Large intestine (tissue), 12 donors: ENCODE measurements at places on chromosomes 4 and X.

DNA sequence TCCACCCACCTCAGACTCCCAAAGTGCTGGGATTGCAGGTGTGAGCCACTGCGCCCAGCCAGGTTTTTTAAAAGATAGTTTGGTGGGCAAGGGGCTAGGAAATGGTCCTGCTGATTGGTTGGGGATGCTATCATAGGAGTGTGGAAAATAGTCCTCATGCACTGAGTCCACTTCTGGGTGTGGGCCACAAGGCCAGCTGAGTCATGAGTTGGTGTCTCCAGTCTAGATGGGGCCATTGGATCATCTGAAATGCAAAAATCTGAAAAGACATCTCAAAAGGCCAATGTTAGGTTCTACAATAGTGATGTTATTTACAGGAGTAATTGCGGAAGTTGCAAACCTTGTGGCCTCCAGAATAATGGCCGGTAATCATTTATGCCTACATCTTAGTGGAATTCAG lies 221.1 kb downstream of the ZNF674 start:
- H3K36me3 ChIP-seq: no peaks in the 10 kb centered on the region
- DNase-seq: no peak
- peaks cover 53% of the 10 kb centered on the region for H3K4me1 ChIP-seq
- H3K27ac ChIP-seq: no peak overlapping the region

- H3K4me1 ChIP-seq: no peaks in the 10 kb centered on the region
- DNase-seq: peak; percentile 18
- no peak overlapping the region for H3K27ac ChIP-seq
Observed at GRCh38 chr4:161419822-161420221, 744.0 kb downstream of the FSTL5 start.

DNA sequence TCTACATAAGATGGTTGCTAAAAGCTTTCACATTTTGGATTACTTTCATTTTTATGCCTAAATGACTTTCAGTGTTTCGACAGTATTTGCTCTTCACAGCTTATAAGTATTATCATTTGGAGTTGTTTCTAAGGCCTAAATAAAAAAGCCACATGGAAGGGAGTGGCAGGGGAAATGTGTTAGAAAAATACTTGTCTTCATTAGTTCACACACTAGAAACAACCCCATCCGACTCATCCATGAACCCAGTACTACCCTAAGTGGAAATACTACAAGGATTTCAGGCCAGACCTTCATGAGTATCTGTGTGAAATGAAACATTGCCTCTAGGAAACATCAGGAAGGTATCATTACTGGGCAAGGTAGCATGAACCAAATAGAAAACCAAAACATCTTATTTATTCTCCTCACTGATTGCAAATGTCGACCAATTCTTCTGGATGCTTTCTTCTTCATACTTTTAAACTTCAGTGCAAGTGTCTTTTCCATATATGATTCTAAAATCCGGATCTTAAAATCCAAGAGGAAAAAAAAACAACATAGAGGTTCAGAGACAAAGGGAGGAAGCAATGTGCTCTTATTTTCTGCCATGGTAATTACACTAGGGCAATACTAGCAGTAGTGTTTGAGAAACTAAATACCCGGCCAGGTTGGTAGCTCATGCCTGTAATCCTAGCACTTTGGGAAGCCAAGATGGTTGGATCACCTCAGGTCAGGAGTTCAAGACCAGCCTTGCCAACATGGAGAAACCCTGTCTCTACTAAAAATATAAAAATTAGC lies 349.4 kb downstream of the ARHGAP24 start:
- DNase-seq: no peak
- H3K4me3 ChIP-seq: no peak overlapping the region
- peaks cover 23% of the 10 kb centered on the region for H3K4me1 ChIP-seq
- no peaks in the 10 kb centered on the region for H3K27me3 ChIP-seq
- H3K27ac ChIP-seq: no peak overlapping the region

GRCh38 chrX:17459008-17459611 lies 84.1 kb downstream of the NHS start:
- H3K27ac ChIP-seq: no peak overlapping the region
- no peaks in the 10 kb centered on the region for H3K4me1 ChIP-seq
- no peaks in the 10 kb centered on the region for H3K27me3 ChIP-seq
- no peak overlapping the region for H3K4me3 ChIP-seq

DNA sequence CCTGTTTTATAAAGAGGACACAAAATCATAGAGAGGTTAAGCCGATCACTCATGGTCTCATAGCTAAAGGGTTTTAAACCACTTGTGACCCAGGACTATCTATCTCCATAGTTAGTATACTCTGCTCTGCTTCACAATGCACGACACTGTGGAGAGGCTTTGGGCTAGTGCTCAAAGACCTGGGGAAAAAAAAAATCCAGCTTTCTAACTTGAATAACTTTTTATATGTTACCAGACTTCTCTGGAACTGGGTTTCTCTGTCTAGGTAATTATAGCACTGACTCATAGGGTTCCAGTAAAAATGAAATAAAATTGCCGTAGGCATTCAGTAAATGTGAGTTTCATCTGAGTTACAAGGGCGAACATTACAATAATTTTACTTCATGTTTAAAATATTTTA lies 273.7 kb upstream of the TECRL start:
- no peaks in the 10 kb centered on the region for H3K27me3 ChIP-seq
- DNase-seq: no peak
- no peaks in the 10 kb centered on the region for H3K4me1 ChIP-seq
- H3K4me3 ChIP-seq: no peak overlapping the region
- no peak overlapping the region for H3K27ac ChIP-seq
- H3K36me3 ChIP-seq: no peaks in the 10 kb centered on the region

DNA sequence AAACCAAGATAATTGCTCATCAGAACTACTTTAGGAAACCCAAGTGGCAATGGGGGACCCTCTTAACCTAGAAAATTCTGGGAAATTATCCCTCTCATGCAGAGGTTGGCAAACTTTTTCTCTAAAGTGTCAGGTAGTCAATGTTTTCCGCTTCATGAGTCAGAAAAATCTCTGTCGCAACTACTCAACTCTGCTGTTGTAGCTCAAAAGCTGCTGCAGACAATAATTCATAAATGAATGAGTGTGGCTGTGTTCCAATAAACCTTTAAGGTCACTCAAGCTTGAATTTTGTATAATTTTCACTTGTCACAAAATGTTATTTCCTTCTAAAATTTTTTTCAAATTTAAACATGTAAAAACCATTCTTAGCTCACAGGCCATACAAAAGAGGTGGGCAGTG lies 193.4 kb upstream of the MID1 start:
- H3K27ac ChIP-seq: no peak overlapping the region
- no peak for DNase-seq
- no peaks in the 10 kb centered on the region for H3K36me3 ChIP-seq
- no peak overlapping the region for H3K4me3 ChIP-seq

GRCh38 chr4:108342325-108342970 lies 173.7 kb upstream of the LEF1 start:
- H3K27ac ChIP-seq: no peak overlapping the region
- no peak for DNase-seq
- no peaks in the 10 kb centered on the region for H3K27me3 ChIP-seq

GRCh38 chr4:80462621-80463091 lies 127.1 kb downstream of the CFAP299 start:
- no peak for DNase-seq
- no peaks in the 10 kb centered on the region for H3K4me1 ChIP-seq
- H3K27me3 ChIP-seq: no peaks in the 10 kb centered on the region
- no peak overlapping the region for H3K4me3 ChIP-seq
- H3K27ac ChIP-seq: no peak overlapping the region

DNA sequence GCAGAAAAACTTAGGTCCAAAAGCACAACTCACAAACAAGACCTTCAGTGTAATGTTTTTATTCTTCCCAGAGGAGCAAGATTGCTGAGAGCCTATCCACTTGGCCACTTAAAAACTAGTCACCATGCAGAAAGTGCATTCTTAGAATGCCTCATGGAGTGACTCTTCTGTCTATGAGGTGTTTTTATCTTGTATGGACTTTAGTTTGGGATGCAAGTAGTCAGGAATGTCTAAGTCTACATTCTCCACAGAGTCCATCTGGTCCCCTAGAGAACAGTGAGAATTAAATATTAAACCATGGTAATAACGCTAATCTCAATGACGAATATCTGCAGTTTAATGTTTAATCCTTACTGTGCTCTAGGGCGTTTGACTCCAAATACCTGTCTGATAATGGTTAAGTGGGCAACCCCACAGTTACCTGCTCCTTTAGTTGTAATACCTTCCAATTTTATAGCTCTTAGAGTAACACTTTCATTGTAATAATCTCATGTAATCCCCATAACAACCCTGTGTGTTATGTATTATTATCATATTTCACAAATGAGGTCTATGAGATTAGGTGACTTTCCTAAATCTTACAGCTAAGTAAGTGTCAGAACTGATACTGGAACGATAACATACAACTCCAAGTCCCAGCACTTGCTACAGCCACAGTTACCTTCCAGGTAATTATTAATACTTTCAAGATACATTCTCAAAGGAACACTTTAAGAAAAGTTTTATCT lies 235.6 kb upstream of the JADE1 start:
- H3K36me3 ChIP-seq: no peaks in the 10 kb centered on the region
- H3K4me1 ChIP-seq: peaks cover 35% of the 10 kb centered on the region
- peak overlapping the region; percentile 84 for H3K27ac ChIP-seq

DNA sequence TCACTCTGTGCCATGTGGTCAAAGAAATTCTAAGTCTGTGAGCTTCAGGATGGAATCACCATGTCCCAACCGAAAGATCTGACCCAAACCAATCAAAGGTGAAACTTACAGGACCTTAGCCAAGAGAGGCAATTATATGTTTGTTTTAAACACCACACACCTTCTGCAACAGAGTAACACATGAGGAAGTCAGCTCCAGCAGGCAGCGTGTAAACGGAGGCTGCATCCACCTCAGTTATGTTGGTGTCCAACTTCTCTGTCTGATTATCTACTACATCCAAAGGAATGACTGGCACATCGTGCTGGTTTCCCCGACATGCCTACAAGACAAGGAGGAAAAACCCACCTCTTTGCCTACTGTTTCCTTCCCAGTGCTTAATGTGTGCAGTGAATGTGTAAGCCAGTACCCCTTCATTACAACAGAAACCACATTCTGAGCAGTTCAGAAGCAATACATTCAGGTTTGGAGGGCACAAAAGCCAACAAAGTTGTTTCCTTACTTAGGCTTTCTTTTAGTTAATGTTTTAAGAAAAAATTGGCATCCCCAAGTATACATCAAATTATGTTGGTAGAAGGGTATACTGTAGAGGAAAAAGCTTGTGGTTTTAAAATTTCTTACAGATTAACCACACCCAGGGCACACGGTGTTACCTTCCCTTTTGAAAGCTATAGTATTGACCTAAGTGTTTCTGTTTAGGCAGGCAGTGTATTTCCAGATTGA lies 12.4 kb downstream of the CASP6 start:
- no peak overlapping the region for H3K27ac ChIP-seq
- no peaks in the 10 kb centered on the region for H3K27me3 ChIP-seq
- no peaks in the 10 kb centered on the region for H3K4me1 ChIP-seq
- peaks cover 67% of the 10 kb centered on the region for H3K36me3 ChIP-seq
- DNase-seq: no peak

DNA sequence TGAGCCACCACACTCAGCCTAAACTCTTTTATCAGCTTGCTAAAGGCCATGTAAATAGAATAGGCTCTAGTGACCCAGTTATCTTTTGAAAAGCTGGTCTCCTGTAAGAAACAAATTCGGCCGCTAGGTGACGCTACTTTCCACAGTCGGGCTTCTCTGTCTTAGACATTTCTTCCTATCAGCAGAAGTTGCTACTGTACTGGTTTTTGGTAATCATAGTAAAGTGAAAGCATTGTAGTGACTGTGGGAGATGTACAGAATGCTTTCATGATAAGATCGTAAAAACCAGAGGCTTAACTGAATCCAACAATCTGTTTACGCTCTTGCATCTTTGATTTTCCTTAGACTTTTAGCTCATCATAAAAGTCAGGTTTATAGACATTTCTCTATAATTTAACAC lies 82.6 kb downstream of the GK start:
- no peaks in the 10 kb centered on the region for H3K4me1 ChIP-seq
- H3K27me3 ChIP-seq: no peaks in the 10 kb centered on the region
- H3K4me3 ChIP-seq: no peak overlapping the region
- peak; percentile 48 for DNase-seq
- no peak overlapping the region for H3K27ac ChIP-seq

GRCh38 chr4:2785613-2786012 lies 7.3 kb upstream of the SH3BP2 start:
- no peak for DNase-seq
- H3K36me3 ChIP-seq: no peaks in the 10 kb centered on the region
- H3K4me1 ChIP-seq: peaks cover 9% of the 10 kb centered on the region
- H3K27ac ChIP-seq: no peak overlapping the region

- H3K27me3 ChIP-seq: no peaks in the 10 kb centered on the region
- no peak overlapping the region for H3K27ac ChIP-seq
- no peak overlapping the region for H3K4me3 ChIP-seq
- H3K4me1 ChIP-seq: no peaks in the 10 kb centered on the region
- no peak for DNase-seq
- H3K36me3 ChIP-seq: no peaks in the 10 kb centered on the region
Observed at GRCh38 chr4:15376594-15376993, 51.2 kb upstream of the C1QTNF7 start.

- no peak overlapping the region for H3K27ac ChIP-seq
- no peaks in the 10 kb centered on the region for H3K27me3 ChIP-seq
- DNase-seq: no peak
- no peak overlapping the region for H3K4me3 ChIP-seq
- H3K36me3 ChIP-seq: no peaks in the 10 kb centered on the region
Observed at GRCh38 chr4:159543831-159544230, 441.0 kb downstream of the RAPGEF2 start.

- H3K4me3 ChIP-seq: no peak overlapping the region
- no peaks in the 10 kb centered on the region for H3K36me3 ChIP-seq
- no peak for DNase-seq
- H3K27ac ChIP-seq: no peak overlapping the region
Observed at GRCh38 chrX:72023071-72023470, 108.6 kb downstream of the RTL5 start.

GRCh38 chr4:165027762-165028402 lies 3.9 kb upstream of the TRIM60 start:
- no peaks in the 10 kb centered on the region for H3K27me3 ChIP-seq
- H3K4me1 ChIP-seq: no peaks in the 10 kb centered on the region
- no peaks in the 10 kb centered on the region for H3K36me3 ChIP-seq
- no peak for DNase-seq
- no peak overlapping the region for H3K4me3 ChIP-seq

GRCh38 chr4:1982124-1983052 lies 26.4 kb downstream of the NELFA start:
- no peak overlapping the region for H3K27ac ChIP-seq
- H3K4me1 ChIP-seq: no peaks in the 10 kb centered on the region
- peaks cover 91% of the 10 kb centered on the region for H3K36me3 ChIP-seq

GRCh38 chrX:14094191-14094590 lies 64.5 kb upstream of the GEMIN8 start:
- no peak overlapping the region for H3K27ac ChIP-seq
- no peaks in the 10 kb centered on the region for H3K36me3 ChIP-seq
- no peaks in the 10 kb centered on the region for H3K4me1 ChIP-seq
- no peaks in the 10 kb centered on the region for H3K27me3 ChIP-seq

GRCh38 chr4:12852338-12853307 lies 631.5 kb downstream of the RAB28 start:
- no peak overlapping the region for H3K4me3 ChIP-seq
- H3K27ac ChIP-seq: no peak overlapping the region
- peaks cover 12% of the 10 kb centered on the region for H3K27me3 ChIP-seq
- H3K36me3 ChIP-seq: no peaks in the 10 kb centered on the region
